ENCODE measurements at places on chromosomes 5 and 9. TPM values are rescaled to one million over a fixed set of nuclear protein-coding genes. Genes with fewer than 3 reads are reported as not detected.

SPATA31D4 gene
- total RNA-seq, result not detected

CCDC69 gene
- 3.3 TPM for total RNA-seq

LYSMD3 gene
- 11.6 TPM for total RNA-seq

NME5 gene
- 2.7 TPM for total RNA-seq

PRUNE2 gene
- 11.3 TPM for total RNA-seq
